ENCODE measurements at places on chromosomes 4 and X.

DNA sequence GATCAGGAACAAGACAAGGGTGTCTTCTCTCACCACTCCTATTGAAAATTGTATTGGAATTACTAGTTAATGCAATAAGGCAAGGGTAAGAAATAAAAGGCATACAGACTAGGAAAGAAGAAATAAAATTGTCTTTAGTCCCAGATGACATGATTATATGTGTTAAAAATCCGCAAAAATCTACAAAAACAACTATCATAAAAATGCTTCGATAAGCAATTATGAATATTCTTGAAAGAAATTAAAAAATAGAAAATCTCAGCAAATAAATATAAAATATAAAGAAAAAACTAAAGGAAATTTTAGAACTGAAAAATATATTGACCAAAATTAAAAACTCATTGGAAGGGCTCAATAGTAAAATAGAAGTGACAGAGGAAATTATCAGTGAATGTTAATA lies 243.3 kb downstream of the ZNF674 start:
- no peaks in the 10 kb centered on the region for H3K36me3 ChIP-seq
- no peak overlapping the region for H3K27ac ChIP-seq
- no peaks in the 10 kb centered on the region for H3K4me1 ChIP-seq
- no peak overlapping the region for H3K4me3 ChIP-seq

DNA sequence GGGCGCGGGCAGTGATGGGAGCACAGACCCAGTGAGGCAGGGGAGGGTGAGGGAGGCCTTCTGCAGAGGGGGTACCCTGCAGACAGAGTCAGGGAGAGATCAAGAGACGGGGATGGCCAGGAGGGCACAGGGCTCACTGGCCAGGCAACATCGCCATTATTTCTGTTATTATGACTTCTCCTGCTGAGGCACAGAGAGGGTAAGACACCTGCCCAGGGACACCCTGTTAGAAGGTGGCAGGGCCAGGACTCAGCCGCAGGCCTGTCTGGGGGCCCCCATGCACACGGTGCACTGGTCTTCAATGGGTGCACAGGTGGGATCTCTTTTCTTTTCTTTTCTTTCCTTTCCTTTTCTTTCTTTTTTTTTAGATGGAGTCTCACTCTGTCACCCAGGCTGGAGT lies 15.8 kb downstream of the BLOC1S4 start:
- no peak for DNase-seq
- no peak overlapping the region for H3K4me3 ChIP-seq
- H3K4me1 ChIP-seq: peaks cover 16% of the 10 kb centered on the region
- H3K27me3 ChIP-seq: no peaks in the 10 kb centered on the region
- H3K36me3 ChIP-seq: no peaks in the 10 kb centered on the region

DNA sequence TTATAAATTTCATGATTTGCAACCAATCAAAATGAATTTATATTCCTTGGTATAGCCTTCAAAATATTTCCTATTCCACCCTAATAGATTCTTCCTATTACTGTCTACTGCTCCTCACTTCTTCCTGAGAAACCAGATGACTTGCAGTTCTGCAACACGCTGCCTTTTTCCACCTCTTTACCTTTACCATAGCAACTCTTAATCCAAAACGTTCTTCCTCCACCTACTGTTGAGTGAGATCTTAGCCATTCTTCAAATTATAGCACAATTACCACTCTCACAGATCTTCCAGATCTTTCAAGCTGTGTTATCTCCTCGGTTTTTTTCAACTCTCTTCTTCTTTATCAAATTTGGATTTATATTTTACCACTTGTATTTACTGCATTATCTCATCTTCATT lies 289.8 kb downstream of the ADGRL3 start:
- H3K4me3 ChIP-seq: no peak overlapping the region
- H3K36me3 ChIP-seq: no peaks in the 10 kb centered on the region
- no peaks in the 10 kb centered on the region for H3K4me1 ChIP-seq
- H3K27me3 ChIP-seq: no peaks in the 10 kb centered on the region

DNA sequence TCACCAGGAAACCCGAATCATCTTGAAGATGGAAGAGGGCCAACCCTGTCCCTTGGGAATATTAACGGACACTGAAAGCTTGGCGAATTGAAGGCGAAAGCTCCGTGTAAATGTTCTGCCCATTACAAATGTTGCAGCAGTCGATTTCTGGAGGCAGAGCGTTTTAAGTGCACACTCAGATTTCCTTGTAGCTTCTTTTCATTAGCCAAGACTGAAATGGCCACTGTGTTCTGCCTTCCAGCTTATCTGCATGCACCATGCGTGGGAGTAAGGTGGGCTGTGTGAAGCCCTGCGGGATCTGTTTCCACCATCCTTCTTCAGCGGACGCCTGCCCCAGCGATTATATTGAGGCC lies 1.3 kb downstream of the SMIM20 start:
- peak overlapping the region; percentile 83 for H3K4me3 ChIP-seq
- DNase-seq: peak; percentile 25
- peak overlapping the region; percentile 87 for H3K27ac ChIP-seq
- peaks cover 15% of the 10 kb centered on the region for H3K4me1 ChIP-seq

DNA sequence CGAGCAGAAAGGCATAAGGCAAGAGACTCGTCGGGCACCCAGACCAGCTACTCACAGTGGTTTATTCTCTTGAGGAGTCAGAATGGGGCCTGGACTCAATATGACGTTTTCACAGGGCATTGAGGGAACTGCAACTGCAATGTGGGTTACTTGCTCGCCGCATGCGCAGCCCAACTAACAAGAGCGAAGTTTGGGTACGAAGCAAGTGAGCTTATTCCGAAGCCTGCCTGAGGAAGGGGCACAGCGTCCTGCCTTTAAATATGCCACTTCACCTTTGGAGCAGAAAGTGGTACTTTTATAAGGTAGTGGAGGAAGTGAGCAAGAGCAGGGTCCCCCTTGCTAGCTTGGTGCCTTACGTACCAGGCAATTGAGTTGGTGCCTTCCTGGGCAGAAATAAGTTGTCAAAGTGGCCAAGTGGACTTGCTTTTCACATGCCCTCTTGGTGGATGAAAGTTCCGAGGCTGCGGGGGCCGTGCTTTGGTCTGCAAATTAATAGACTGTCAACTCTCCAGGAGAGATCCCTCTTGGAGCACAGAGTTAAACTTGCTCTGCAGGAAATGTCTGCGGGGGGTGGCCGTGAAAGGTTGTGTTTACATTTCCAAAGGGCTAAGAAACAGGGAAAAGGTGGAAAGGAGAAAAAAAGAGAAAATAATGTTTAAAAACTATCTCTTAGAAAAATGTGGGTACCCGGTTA lies 480.4 kb downstream of the TRIML1 start:
- no peak for DNase-seq
- H3K4me3 ChIP-seq: no peak overlapping the region
- no peaks in the 10 kb centered on the region for H3K36me3 ChIP-seq

DNA sequence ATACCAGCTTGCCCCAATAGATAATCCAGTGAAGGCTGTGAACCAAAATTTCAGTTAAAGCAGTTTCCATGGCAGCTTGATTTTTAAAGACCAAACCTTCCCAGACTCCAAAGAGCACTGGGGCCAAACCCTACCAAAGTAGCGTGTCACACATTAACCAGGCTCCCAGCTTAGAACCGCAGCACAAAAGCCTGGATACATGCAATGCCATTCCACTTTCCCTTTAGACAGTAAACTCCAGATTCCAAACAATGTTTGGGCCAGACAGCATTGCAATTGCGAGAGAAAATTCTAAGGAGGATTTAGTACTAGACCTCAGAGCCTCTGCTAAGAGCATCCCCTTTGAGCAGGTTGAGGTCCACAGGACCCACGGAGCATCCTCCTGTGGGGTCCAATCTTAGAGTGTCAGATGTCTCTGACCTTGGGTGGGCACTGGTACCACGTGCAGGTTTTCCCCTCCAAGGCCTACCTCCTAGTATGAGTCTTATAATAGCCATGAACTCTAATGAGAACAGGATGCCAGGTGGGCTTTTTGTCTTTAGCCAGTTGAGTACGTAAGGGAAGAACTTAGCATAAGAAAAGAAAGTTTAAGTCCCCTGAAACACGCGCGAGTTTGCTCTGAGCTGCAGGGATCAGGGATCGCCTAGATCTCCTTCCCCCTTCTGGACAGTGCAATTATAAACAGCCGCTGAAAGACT lies 38.8 kb downstream of the MGARP start:
- no peak overlapping the region for H3K4me3 ChIP-seq
- no peaks in the 10 kb centered on the region for H3K36me3 ChIP-seq
- H3K27ac ChIP-seq: no peak overlapping the region
- H3K27me3 ChIP-seq: no peaks in the 10 kb centered on the region
- peaks cover 11% of the 10 kb centered on the region for H3K4me1 ChIP-seq

All from gastrocnemius medialis (tissue), 4 donors.